ENCODE measurements at places on chromosomes 4 and X. TPM values are rescaled to one million over a fixed set of nuclear protein-coding genes. Genes with fewer than 3 reads are reported as not detected.

The PGAM4 gene
- not detected for total RNA-seq

The PCYT1B gene
- 0.86 TPM for total RNA-seq

The PPP2R3B gene
- 15.1 TPM for total RNA-seq

The CSAG3 gene
- not detected for total RNA-seq
